ENCODE measurements at places on chromosomes 2 and 18. TPM values are rescaled to one million over a fixed set of nuclear protein-coding genes. Genes with fewer than 3 reads are reported as not detected.

The RAX gene
- not detected for total RNA-seq

GRCh38 chr2:67400560-67401485, 3.7 kb downstream of the ETAA1 start:
- no peak for DNase-seq

GRCh38 chr2:230097424-230097823, 28.7 kb upstream of the SLC16A14 start:
- DNase-seq: no peak

GRCh38 chr2:182208421-182208820, 218.4 kb downstream of the PDE1A start:
- DNase-seq: no peak

DNA sequence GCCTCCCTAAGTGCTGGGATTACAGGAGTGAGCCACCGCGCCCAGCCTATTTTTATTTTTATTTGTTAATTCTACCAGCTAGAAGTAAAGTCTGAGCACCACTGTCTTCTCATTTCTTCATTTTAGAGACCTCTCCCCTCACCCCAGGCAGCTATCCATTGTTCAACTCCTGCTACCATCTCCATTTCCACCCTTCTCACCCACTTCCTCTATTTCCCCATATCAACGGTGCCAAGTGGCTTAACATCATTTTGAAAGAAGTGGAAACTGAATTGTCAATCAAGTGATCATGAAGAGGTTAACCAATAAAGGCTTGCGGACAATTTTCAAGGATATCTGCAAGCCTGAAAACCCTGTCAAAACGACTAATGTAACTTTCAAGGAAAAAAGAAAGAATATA, 323.1 kb downstream of the NBAS start:
- no peak for DNase-seq

DNA sequence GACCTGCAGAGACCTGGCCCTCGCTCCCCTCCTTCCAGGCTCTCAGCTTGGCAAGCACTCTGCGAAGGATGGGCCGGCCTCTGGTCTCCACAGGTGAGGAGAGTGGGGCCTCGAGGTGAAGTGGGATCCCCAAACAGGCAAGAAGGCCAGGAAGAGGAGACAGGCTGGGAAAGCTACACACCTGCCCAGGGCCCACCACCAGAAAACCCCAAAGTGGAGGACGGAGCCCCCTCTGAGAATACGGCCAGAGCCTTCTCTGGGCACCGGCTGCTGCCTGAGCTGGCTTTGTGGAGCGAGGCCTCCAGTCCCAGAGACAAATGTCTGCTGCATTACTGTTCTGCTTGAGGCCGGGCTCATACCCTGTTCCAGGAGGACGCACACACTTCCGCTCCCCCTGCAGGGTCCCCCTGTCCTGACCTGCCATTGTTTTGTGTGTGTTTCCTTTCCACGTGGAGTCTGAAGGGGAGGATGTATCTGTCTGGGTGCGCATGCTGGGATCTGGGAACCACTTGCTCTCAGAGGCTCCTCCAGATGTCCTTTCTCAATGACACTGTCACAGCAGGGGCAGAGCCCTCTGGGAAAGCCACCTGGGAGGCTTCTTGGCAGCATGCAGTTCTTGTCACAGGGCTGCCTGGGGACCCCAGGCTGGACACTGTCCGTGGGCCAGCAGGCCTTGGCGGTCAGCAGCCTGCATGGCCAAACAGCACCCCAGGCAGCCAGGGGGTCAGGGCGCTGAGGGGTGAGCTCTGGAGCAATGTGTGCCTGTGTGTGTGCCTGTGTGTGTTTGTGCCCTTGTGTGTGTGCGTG, 20.8 kb downstream of the KCNF1 start:
- DNase-seq: no peak

- no peak for DNase-seq
Measured at GRCh38 chr2:133824869-133825268, 256.6 kb upstream of the NCKAP5 start.

GRCh38 chr18:33802955-33803354, 224.9 kb downstream of the ASXL3 start:
- no peak for DNase-seq

GRCh38 chr2:20175931-20176330, 49.0 kb downstream of the SDC1 start:
- DNase-seq: no peak

- DNase-seq: no peak
Measured at GRCh38 chr2:187167491-187167890, 280.6 kb downstream of the CALCRL start.

DNA sequence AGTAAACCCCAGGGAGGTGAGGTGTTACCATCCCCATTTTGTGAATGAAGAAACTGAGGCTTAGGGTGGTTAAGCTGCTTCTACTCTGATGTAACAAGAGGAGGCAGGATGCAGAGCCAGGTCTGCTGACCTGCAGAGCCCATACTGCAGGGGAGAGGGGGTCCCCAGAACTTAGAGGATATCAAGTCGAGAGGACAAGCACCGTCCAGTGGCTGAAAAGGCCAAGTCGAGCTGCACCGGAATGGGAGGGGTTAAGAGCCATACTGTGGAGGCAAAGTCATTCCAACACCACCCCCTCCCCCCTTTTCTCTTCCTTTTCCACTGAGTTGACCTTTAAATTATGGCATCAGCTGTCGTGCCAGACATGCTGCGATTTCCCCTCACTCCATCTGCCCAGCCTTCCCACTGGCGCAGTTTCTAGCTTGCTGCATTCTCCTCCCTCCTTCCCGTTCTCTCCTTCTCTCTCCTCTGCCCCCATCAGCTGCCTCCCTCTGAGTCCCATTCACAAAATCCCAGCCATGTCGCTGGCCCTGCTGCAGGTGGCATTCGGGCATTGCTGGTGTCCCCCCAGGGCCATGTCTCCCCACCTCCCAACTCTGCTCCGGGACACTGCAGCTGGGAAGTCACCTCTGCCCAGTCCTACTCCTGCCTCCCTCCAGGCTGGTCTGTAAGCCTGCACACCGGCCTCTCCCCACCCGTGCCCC, 346.9 kb downstream of the DYSF start:
- DNase-seq: no peak

Measured in activated T-cell treated with anti-CD3 and anti-CD28 coated beads, Interleukin-2, amount 50 U/mL, for 72 hours (primary cell).